Activated CD4-positive, alpha-beta memory T cell treated with anti-CD3 and anti-CD28 coated beads, Interleukin-2, amount 10 ng/mL, durations not matched to agents 7 days and 5 days (primary cell): ENCODE measurements at places on chromosomes 4 and X.
A peak's percentile ranks its signal among the peaks of the same experiment; 100 is the strongest.

DNA sequence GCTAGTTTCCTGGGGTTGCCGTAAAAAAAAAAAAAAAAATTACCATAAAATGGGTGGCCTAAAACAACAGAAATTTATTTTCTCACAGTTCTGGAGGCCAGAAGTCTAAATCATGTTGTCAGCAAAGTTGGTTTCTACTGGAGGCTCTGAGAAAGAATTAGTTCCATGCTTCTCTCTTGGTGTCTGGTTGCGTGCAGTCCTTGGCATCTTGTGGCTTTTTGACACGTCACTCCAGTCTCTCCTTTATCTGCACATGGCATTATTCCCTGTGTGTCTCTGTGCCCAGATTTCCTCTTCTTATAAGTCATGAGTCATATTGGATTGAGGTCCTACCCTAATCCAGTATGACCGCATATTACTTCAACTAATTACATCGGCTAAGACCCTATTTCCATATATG lies 38.7 kb downstream of the SPATA4 start:
- no peak for DNase-seq

DNA sequence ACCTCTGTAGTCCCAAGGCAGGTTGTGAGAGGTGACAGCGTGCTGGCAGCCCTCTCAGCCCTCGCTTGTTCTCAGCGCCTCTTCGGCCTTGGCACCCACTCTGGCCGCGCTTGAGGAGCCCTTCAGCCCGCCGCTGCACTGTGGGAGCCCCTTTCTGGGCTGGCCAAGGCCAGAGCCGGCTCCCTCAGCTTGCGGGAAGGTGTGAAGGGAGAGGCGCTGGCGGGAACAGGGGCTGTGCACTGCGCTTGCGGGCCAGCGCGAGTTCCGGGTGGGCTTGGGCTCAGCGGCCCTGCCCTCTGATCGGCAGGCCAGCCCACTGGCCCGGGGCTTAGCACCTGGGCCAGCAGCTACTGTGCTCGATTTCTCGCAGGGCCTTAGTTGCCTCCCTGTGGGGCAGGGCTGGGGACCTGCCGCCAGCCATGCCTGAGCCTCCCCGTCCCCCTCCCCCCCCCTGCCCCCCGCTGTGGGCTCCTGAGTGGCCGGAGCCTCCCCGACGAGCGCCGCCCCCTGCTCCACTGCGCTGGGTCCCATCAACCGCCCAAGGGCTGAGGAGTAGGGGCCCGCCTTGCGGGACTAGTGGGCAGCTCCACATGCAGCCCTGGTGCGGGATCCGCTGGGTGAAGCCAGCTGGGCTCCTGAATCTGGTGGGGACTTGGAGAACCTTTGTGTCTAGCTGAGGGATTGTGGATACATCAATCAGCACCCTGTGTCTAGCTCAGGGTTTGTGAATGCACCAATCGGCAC lies 347.6 kb downstream of the KLHL13 start:
- DNase-seq: no peak

DNA sequence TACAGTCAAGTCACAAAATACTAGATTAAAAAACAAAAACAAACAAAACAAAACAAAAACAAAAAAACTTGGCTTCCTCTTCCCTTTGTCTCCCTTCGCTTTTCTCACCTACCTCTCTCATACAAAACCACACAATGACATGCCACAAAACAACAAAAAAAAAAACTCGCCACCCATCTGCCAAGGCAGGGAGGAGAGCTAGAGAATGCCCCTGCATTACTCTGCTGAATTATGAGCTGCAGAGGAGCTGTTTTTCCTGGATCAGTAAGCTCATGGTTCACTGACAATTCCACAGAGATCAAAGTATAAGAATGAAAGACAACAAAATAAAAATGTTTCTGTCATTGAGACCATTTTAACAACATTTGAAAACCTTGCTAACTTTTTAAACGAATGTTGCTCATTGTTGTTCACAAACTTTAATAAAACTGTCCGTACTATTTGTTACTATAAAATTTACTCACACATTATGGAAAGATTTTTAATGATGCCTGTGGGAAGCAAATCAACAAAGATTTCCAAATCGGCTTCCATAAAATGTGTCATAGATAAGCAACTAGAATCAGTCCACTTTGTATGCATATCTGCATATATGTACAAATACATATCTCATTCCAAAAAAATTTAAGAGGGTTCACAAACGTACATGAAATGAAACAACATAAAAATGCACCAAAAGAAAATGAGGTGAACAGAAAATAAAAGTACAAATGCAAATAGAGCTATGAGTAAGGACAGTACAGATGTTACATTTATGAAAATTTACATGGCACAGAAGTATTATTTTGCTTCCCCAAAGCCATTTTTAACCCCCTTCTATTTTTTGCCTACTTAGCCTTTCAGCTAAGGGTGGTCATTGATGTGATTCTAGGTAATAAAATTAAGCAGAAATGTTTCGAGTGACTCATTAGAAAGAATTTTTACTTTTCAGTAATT lies 252.4 kb upstream of the FAT4 start:
- DNase-seq: no peak

- DNase-seq: peak; percentile 61
Measured at GRCh38 chrX:154457491-154458115, 478 bp upstream of the PLXNA3 start.

GRCh38 chr4:189081826-189082225 lies 858.8 kb upstream of the FRG1 start:
- no peak for DNase-seq

GRCh38 chrX:146396409-146396808 lies 413.2 kb upstream of the CXorf51B start:
- DNase-seq: no peak

GRCh38 chrX:139834879-139835278 lies 98.0 kb downstream of the ATP11C start:
- DNase-seq: no peak

DNA sequence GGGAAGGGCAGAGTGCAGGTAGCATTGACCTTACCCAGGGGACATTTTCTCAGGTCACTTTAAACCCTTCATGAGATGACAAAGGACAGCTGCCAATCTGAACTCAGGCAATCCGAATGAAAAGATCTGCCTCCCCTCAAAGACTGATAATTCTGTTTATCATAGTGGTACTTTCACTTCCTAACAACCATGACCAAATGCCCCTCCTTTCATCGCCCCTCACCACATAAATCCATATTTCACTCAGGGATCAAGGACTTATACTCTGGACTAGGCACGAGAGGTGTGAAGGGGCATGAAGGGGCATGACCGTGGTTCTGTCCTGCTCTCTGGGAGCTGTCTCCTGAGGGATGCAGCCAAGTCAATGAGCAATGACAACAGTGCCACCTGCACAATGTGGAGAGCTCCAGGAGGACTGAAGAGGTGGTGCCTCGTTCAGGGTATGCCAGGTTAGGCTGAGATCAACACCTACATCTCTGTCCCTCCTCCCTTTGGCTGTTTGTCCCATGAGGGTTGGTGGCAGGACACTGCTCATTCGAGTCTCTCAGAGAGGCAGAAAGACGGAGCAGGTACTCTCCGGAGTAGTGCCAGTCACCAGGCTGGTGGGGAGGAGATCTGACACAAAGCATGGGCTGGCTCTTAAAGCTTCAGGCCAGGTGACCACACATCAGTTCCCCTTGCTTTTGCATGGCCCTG lies 12.5 kb downstream of the HS3ST1 start:
- no peak for DNase-seq

- no peak for DNase-seq
Measured at GRCh38 chr4:147975933-147976928, 244.3 kb downstream of the ARHGAP10 start.

DNA sequence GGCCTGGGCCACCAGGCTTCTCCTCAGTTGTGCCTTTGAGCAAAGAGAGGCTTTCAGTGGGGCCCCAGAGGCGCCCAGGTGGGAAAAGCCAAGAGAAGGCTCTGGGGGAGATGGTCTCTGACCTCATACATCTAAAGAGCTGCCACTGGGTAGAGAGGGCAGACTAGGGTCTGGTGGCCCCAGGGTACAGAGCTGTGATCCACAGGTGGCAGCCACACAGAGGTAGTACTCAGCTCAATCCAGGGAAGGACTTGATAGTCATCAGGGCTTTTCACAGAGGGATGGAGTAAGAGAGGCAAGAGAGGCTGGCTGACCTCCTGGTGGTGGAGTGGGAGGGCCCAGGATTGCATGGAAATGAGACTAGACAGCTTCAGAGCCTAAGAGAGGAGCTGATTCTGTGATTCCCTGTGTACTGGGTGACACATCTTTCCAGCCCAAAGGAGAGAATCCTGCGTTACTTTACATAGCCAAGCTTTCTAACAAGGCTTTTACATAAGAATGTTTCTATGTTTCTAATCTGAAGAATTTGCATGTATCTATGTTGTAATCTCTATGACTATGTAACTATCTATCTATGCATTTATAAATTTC lies 53.2 kb upstream of the PJA1 start:
- no peak for DNase-seq

- DNase-seq: no peak
Measured at GRCh38 chr4:182925855-182926254, 8.7 kb upstream of the DCTD start.

GRCh38 chrX:135327299-135327698 lies 18.0 kb downstream of the ETDC start:
- no peak for DNase-seq

- DNase-seq: no peak
Measured at GRCh38 chrX:107707866-107708265, 67.7 kb downstream of the TSC22D3 start.

GRCh38 chr4:108730579-108730978 lies 32.3 kb downstream of the ETNPPL start:
- DNase-seq: no peak

DNA sequence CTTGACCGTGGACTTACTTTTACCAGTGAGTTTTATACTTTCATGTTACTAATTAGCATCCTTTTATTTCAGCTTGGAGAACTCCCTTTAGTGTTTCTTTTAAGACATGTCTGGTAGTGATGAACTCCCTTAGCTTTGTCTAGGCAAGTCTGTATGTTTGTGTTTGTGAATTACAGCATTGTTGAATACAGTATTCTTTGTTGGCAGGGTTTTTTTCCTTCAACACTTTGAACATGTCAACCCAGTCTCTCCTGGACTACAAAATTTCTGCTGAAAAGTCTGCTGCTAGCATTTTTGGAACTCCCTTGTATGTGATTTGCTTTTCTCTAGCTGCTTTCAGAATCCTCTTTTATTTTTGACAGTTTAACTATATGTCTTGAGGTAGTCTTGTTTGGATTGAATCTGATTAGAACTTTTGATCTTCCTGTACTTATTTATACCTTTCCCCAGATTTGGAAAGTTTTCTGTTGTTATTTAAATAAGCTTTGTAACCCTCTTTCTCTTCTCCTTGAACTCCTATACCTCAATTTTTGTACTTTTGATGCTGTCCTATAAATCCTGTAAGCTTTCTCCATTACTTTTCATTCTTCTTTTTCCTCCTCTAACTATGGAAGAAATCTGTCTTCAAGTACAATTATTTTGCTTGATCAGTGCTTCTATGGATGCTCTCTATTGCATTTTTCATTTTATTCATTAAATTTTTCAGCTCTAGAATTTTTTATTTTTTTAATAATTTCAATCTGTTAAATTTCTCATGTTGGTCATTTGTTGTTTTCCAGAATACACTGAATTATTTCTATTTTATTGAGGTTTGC lies 14.1 kb downstream of the PAPSS1 start:
- DNase-seq: no peak

- DNase-seq: no peak
Measured at GRCh38 chr4:94457692-94458106, 6.0 kb downstream of the PDLIM5 start.

DNA sequence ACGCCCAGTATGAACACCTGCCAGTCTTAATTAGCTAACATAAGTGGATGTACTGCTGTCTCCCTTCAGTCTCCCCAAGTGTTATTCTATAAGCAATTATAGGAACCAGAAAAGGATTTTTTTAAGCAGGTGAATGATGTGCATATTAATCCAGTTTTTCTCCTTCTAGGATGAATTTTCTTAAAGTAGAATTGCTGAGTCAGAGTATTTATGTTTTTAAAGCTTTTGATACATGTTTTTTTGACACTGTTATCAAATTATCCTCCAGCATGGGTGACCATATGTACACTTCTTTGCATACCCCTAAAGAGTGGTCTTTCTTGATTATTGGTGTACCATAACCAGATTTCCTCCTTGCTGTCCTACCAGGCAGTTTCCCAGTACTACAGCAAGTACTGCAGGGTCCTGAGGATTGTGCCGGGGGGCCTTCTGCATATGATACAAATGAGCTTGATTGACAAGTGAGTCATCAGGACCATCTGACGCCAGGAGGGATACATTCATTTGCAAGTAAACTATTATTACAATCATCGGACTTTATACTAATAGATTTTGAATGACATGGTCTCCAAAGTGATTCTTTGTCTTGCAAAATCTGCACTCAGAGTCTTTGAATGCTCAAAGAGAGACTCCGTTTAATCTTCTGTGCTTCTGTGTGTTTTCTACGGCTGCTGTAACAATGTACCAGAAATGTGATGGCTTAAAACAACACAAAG lies 10.7 kb upstream of the PCYT1B start:
- DNase-seq: no peak

DNA sequence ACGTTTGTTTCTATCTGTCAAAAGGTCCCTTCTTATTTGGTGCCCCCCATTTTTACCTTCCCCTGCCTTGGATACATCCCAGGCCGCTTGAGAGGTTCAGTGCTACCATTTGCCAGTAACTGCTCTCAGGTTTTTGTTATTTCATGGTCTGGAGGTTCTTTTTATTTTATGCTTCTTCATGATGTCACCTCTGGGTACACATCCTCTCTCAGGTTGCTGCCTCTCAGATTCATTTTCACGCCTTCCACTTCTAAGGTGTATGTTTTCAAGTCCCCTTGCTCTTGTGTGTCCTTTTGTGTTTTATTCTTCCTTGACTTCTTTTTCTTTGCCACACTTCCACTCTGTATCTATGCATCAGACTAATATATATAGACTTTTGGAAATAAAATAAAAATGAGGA lies 640.1 kb upstream of the AADAT start:
- DNase-seq: no peak

DNA sequence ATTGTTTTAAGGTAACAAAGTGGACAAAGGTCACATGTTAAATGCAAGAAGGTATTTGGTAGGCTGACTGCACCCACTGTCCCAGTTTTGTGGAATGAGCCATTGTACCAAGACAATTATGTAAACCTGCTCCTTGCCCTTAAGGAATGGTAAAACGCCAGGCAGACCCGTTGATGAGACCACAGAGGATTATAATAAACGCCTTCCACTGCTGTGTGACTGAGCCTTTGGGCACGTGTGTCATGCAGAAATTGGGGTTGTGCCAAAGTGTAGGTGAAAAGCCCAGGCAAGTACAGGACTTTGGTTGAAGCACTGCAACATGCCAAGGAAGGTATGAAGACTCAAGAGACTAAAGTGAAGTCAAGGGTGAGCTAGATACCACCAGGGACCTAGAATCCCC lies 59.7 kb downstream of the LRRC66 start:
- DNase-seq: no peak
